Activated CD8-positive, alpha-beta T cell treated with anti-CD3 and anti-CD28 coated beads for 36 hours (primary cell): ENCODE measurements at places on chromosomes 5 and 9. TPM values are rescaled to one million over a fixed set of nuclear protein-coding genes. Genes with fewer than 3 reads are reported as not detected.

DNA sequence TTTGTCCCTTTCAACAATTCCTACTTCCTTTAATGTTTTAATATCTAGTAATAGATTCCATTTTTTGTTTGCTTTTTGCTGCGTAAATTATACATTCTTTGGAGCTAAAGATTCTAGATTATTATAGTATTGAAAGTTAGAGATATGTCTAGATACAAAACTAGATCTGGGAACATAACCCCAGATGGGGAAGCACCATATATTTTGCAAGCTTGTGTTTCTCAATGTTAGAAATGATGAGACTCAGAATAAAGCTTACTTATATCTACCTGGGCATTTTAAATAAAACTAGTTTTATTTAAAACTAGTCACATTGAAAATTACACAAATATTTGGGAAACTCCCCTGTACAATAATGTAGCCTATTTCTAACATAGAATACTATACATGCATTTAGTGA, 32.2 kb downstream of the TRIO start:
- no peak overlapping the region for H3K27ac ChIP-seq
- H3K36me3 ChIP-seq = no peaks in the 10 kb centered on the region
- DNase-seq = no peak
- no peaks in the 10 kb centered on the region for H3K4me1 ChIP-seq
- H3K27me3 ChIP-seq = peaks cover 17% of the 10 kb centered on the region

- no peaks in the 10 kb centered on the region for H3K27me3 ChIP-seq
- peaks cover 27% of the 10 kb centered on the region for H3K4me1 ChIP-seq
- peaks cover 12% of the 10 kb centered on the region for H3K36me3 ChIP-seq
Observed at GRCh38 chr5:74978345-74978744, 74.0 kb downstream of the GCNT4 start.

GRCh38 chr5:143041461-143041860, 271.3 kb downstream of the ARHGAP26 start:
- H3K4me3 ChIP-seq = no peak overlapping the region
- peaks cover 37% of the 10 kb centered on the region for H3K4me1 ChIP-seq
- no peak for DNase-seq
- H3K36me3 ChIP-seq = peaks cover 50% of the 10 kb centered on the region
- H3K27ac ChIP-seq = no peak overlapping the region

GRCh38 chr5:140175367-140176030, 511 bp downstream of the CYSTM1 start:
- H3K4me3 ChIP-seq = peak overlapping the region; percentile 81
- peak; percentile 77 for DNase-seq
- no peaks in the 10 kb centered on the region for H3K36me3 ChIP-seq
- peak overlapping the region; percentile 79 for H3K27ac ChIP-seq
- H3K27me3 ChIP-seq = peaks cover 4% of the 10 kb centered on the region

PRUNE2 gene
- 0.38 TPM for total RNA-seq

GRCh38 chr5:88882276-88883038, 527 bp downstream of the MEF2C start:
- peaks cover 18% of the 10 kb centered on the region for H3K4me1 ChIP-seq
- H3K27me3 ChIP-seq = peaks cover 48% of the 10 kb centered on the region
- H3K36me3 ChIP-seq = no peaks in the 10 kb centered on the region
- peak overlapping the region; percentile 76 for H3K4me3 ChIP-seq

DNA sequence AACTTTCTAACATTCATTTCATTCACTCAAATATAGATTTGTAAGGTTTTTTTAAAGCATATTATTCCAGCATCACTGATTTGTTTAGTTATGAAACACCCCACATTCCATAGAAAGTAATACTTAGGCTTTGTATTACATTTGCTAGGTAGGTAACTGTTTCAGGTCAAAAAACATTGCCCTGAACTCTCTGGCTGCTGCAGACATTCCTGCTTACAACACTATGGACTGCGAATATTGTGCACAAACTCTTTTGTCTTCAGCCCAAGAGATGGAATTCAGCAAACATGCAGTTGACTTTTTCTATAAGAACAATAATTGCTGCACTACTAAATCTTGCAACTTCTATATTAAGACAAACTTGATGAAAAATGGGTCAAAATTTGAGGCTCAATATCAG, 301.0 kb downstream of the ARL15 start:
- peaks cover 11% of the 10 kb centered on the region for H3K4me1 ChIP-seq
- H3K27ac ChIP-seq = no peak overlapping the region
- peaks cover 7% of the 10 kb centered on the region for H3K36me3 ChIP-seq
- H3K4me3 ChIP-seq = no peak overlapping the region
